ENCODE measurements at places on chromosomes 11 and 22.

GRCh38 chr22:49789289-49790141 is 38.2 kb downstream of the BRD1 start:
- no peak for DNase-seq

DNA sequence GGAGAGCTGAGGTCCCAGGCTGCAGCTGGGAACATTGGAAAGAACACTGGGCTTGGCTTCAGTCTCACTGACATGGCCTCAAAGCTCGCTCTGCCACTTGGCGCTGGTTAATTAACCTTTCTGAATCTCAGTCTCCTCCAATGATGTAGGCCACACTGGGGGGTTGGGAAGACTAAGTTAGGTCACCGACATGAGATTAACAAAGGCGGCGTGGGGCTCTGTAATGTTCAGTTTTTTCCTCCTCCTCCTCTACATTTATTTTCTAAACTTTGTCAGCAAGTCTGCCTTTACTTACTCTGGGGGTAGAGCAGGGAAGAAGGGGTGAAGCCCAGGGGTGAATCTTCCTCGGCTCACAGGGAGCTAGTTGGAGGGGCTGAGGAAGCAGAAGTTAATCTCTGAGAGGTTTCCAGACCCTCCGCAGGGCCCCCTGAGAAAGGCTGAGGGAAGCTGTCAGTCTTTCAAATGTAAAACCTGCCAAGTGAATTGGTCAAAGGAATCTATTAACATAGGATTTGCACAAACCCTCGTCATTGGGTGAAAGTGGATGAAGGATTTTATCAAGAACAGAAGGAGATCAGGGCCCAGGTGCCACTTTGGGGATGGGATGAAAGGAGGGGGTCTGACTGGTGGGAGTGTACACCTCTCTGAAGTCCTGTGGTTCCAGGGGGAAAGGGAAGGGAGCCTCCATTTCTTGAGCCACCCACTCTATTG is 32.1 kb upstream of the TENM4 start:
- no peak for DNase-seq

DNA sequence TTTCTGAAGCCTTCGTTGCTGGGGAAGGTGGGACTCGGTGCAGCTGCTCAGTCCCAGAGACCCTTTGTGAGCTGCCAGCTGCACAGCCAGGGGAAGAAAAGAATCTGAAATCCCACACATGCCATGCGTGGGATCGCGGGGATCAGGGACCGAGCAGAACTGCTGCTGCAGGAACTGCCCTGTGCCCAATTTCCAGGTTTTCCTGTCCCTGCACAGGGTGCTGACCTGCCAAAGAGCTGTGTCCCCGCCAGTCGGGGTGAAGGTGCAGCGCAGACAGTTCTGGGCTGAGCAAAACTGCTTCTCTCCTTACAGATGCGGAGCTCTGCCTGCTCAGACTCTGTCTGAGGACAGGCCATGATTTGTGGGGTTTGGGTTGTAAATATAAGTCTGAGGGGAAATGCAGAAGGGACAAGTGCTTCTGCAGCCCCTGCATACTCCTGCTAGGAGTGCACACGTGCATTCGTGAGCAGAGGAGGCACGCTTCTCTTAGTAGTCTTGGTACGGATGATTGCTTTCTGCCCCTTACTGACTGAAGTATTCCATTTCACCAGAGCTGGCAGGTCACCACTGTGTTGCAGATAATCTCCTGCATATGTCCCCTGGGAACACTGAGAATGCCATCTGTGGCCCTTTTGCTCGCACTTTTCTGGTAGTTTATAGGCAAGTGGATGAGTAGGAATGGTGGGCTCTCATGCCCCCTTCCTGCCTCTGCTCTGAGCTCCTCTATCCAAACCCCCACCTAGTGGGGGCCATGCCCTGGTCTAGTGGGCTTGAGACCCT is 141.4 kb downstream of the PARVA start:
- DNase-seq = no peak

- no peak for DNase-seq
Measured at GRCh38 chr11:81658722-81659121, 1074.9 kb downstream of the FAM181B start.

DNA sequence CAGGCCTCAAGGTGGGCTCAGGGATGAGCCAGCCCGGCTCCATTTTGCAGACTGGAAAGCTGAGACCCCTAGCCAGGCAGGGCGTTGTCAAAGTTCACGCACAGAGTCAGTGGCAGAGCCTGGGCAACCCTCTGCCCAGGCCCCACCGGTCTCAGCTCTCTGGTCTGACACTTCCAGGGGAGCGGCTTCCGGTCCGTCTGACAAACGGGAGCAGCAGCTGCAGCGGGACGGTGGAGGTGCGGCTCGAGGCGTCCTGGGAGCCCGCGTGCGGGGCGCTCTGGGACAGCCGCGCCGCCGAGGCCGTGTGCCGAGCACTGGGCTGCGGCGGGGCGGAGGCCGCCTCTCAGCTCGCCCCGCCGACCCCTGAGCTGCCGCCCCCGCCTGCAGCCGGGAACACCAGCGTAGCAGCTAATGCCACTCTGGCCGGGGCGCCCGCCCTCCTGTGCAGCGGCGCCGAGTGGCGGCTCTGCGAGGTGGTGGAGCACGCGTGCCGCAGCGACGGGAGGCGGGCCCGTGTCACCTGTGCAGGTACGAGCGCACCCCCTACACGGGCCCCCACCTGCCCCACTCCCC is 36.0 kb downstream of the CD6 start:
- no peak for DNase-seq

- DNase-seq = no peak
Measured at GRCh38 chr11:16603890-16604793, 134.3 kb upstream of the C11orf58 start.

- no peak for DNase-seq
Measured at GRCh38 chr22:24697172-24697571, 77.3 kb downstream of the PIWIL3 start.

- no peak for DNase-seq
Measured at GRCh38 chr11:108204929-108205499, 17.4 kb downstream of the NPAT start.

DNA sequence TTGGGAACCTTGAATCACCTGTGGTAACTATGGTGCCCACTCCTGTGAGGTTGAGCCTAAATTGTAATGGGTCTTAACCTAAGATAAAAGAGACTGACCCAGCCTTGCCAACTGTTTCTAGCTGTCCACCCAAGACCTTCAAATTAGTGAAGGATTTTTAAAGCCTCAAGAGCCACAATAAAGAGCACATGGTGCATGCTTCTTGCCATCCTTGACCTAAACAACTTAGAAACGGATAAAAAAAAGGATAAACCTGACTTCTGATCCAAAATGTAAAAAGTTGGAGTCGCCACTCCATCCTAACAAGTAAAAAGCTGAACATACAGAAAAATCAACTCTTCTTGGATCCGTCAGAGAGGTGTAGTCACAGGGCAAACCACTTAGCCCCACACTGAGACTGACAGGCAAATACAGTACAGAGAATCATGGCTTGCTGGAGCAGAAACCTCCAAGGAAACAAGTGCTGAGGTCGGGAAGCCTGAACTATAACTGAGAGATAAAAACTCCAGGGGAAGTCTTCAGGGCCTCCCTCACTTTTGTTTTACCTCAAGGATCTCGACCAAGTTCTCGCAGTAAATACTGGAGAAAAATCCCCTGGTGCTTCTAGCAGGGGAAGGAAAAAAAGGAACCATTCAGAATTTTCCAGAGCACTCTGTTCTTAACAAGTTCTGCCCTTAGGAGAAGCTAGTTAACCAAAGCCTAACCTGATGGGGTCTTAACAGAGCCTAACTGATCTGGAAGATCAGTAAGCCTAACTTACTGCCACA is 16.3 kb downstream of the ENTHD1 start:
- no peak for DNase-seq

- DNase-seq = no peak
Measured at GRCh38 chr11:66684635-66685034, 6.9 kb upstream of the RBM4B start.

DNA sequence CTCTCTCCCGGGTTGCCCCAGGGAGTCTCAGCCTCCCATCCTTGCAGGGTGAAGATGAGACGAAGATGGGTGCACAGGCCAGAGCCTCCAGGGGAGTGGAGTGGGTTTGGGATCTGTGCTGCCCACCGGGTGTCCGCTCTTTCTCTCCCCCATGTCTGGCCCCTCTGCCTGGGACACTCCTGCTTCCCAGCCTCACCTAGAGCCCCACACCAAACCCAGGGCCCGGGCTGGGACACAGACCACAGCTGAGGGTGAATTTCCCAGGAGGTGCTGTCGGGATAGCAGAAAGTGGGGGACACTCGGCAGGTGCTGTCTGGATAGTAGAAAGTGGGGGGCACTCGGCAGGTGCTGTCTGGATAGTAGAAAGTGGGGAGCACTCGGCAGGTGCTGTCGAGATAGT is 25.0 kb upstream of the KRTAP5-7 start:
- no peak for DNase-seq

- DNase-seq = no peak
Measured at GRCh38 chr11:16226245-16226644, 130.1 kb downstream of the SOX6 start.

DNA sequence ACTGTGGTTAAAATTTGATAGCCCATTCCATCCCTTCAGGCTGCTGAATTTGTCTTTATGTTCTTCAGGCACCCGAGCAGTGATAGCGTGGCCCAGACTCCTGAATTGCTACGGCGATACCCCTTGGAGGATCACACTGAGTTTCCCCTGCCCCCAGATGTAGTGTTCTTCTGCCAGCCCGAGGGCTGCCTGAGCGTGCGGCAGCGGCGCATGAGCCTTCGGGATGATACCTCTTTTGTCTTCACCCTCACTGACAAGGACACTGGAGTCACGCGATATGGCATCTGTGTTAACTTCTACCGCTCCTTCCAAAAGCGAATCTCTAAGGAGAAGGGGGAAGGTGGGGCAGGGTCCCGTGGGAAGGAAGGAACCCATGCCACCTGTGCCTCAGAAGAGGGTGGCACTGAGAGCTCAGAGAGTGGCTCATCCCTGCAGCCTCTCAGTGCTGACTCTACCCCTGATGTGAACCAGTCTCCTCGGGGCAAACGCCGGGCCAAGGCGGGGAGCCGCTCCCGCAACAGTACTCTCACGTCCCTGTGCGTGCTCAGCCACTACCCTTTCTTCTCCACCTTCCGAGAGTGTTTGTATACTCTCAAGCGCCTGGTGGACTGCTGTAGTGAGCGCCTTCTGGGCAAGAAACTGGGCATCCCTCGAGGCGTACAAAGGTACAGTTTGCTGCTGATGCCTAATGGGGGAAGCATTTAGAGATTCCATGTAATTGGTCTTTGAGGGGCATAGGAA is 4.7 kb downstream of the MADD start:
- no peak for DNase-seq

DNA sequence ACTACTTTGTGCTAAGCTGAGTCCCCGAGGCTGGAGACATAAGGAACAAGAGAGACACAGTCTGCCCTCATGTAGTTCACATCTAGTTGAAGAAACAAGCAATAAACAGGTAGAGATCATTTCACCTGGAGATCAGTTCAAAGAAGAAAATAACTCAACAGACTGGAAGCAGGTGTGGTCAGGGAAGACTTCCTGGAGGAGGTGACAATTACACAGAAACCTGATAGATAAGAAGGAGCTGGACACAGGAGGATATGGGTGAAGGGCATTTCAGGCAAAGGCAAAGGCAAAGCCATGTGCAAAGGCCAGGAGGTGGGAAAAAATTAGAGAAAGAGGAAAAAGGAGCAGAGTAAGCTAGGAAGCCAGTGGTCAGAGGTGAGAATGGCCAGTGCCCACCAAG is 115.6 kb downstream of the MN1 start:
- no peak for DNase-seq

GRCh38 chr22:41732096-41732772 is 32.9 kb downstream of the MEI1 start:
- DNase-seq = no peak

- peak; percentile 45 for DNase-seq
Measured at GRCh38 chr22:35539910-35540594, 579 bp upstream of the RASD2 start.

DNA sequence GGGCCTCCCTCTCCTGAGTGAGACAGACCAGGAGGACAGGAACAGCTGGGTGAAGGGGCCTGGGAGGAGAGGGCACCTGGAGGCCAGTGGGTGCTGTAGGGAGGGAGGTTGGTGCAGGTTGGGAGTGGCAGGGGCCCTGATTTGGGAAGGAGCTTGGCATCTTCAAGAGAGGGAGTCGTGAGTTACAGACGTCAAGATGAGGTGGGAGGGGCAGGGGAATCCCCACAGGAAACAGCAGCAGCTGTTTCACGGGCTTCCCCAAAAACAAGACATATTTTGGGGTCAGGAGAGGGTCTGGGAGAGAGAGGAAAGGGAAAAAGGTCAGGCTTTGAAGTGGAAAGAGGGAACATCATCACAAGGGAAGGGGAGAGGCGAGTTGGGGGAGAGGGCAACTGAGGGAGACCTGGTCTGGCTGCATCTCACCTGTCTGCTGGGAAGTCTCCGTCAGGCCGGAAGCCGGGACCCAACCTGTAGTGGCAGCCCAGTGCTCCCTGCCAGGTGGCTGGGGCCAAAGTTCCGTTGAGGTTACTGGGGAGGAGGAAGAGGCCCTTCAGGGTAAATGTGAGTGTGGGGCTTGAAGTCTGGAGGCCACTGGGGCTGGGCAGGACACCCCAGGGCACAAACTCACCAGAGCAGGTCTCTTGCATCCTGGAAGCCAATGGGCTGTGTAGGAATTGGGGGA is 4.4 kb downstream of the NAALADL1 start:
- DNase-seq = no peak

- DNase-seq = peak; percentile 83
Measured at GRCh38 chr11:64652586-64653387, 61.8 kb downstream of the SLC22A12 start.

DNA sequence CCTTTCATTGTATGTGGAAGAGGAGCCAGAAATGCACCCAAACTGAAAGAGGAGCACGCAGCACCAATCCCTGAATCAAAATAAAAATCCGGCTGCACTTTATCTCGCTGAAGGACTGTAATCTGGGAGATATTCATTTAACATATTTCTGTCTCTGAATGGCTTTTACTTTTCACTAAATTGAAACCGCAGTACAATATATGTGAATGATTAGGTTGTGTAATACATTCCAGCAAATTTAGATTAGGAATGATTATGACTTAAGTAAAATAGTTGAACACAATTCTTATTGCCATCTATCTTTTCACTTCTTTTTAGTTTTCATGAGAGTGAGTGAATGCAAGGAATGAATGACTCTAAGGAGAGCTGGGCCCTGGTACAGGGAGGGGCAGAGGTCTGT is 232.1 kb downstream of the ST3GAL4 start:
- DNase-seq = no peak

DNA sequence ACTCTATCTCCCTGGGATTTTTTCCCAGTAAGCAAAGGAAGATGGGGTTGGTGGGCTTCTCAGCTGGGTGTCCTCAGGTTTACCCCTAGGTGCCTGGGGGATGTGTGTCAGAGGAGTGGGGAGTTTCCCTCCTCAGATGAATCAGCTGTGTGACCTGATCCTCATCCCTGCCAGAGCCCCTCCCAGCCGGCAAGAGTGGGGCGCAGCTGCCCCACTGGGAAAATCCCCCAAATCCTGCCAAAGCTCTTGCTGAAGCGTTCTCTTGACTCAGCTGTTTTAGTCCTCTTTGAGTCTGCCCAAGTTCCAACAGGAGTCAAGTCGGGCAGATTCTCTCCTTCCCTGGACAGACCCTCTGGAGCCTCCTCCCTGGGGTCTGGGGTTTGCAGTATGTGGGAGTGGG is 6.0 kb downstream of the C11orf68 start:
- no peak for DNase-seq

- no peak for DNase-seq
Measured at GRCh38 chr22:44045145-44045544, 21.0 kb downstream of the PARVB start.

Data from stimulated activated CD4-positive, alpha-beta T cell treated with anti-CD3 and anti-CD28 coated beads, Interleukin-2, amount 100 ng/mL, for 48 hours (primary cell).